Activated T-helper 17 cell treated with anti-CD3 and anti-CD28 coated beads, Interleukin-2, amount 50 U/mL, for 72 hours (primary cell): ENCODE measurements at places on chromosomes 2 and 18.

- peak; percentile 92 for ATAC-seq
Observed at GRCh38 chr18:49055754-49056172, 105.0 kb upstream of the SMAD7 start.

DNA sequence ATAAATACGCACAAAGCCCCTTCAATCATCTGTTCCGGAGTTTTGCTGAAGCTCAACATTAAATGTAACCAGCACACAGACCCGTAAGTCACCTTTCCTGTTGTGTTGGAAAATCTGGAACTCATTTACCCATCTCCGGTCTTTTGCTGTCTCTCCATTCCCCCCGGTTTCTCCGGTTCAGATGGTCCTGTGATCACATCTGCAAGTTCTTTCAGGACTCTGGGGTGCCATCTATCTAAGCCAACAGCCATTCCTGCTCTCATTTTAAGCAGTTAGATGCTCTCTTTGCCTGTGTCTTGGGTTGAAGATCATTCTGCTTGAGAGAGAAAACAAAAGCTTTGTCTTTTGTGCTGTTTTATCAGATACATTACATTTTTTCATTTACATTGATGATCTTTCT lies 91.7 kb upstream of the TGIF1 start:
- no peak for ATAC-seq

GRCh38 chr2:42172566-42172965 lies 3.4 kb downstream of the EML4 start:
- no peak for ATAC-seq

DNA sequence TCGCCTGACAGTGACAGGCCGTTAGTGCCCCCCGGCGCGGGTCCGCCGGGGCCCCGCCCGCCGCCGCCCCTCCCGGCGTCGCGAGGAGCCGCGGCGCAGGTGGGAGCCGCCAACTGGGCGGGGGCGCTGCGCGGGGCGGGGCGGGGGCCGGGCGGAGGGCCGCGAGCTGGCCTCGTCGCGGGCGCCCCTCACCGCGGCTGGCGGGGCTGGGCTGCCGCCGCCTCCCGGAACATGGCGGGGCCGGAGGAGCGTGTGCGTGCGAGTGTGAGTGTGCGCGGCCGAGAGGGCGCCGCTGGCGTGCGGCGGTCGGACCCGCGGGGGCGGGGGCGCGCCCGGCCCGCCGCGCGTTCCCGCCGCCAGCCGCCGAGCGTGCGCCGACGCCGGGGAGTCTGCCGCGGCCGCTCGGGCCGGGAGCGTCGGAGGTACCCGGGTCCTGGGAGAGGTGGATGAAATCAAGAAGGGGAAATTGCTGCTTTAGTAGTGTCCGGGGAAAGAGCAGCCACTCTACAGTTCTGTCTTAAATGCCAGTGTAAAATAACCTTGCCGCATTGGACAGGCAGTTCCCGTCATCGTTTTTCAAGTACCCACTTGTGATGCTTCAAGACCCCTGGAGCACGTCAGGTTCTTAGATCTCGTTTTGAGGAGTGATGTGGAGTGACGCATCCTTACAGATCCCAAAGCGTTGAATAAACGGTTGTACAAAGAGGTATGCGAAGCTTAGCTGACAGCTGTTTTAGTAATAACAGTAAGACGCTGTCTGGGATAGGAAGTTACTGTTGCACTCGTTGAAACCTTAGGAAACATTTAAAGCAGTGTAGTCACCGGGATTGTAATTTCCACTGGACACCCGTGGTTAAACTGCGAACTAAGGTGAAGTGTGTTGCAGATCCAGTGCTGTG lies 836 bp downstream of the ANKRD12 start:
- peak; percentile 46 for ATAC-seq

DNA sequence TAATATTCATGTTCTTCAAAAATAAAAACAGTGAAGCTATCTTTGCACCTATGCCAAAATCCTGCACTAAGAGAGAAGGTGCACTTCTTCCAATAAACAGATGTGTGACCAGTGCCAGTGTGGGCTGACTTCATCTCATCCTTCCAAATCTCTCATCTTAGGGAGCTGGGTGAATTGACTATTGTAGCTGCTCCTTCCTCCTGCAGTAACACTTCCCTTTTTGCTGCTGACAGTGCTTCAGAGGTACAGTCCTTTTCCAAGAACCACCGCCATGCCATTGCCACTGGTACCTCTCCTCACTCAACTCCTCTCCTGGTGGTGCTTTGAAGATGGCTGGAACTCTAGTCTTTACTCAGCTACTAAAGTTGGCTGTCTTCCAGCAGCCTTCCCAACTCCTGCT lies 42.1 kb upstream of the ARHGAP25 start:
- no peak for ATAC-seq

- ATAC-seq, result no peak
Observed at GRCh38 chr18:8424917-8425725, 184.1 kb upstream of the RAB12 start.

- ATAC-seq, result no peak
Observed at GRCh38 chr2:163775304-163775703, 39.5 kb upstream of the FIGN start.

DNA sequence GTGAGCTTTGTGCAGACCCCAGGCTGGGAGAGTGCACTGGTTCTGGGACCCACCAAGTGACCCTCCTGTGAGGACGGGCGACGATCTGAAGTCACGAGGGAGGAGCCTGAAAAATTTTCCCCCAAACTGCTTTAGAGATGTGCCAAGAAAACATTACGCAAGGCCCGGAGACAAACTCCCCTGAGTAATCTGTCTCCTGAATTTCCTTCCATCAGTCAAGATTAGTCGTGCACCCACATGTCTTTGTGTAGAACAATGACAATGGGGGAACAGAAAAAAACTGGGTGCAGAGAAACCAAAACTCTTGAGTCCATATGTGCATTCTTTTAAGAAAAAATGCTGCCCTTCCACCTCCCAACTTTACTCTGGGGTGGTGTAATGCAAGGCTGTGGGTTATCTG lies 12.6 kb upstream of the NCK2 start:
- ATAC-seq, result no peak

DNA sequence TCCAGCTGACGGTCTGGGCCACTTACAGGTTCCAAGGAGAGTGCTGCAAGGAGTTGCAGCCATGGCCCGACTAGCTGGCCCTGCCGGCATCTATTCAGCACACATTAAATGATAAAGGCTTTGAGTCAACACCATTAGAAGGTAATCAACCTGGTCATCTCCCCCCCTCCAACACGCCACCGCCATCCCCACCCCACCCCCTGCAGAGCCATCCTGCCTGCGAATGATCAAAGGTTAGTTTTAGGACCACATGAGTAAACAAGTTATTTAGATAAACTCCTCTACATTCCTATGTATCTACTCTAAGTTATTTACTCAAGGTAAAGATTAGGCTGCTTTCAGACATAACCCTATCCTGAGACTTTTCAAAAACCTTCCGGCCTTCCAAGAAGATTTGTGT lies 349.3 kb upstream of the SLC39A10 start:
- no peak for ATAC-seq

- peak; percentile 17 for ATAC-seq
Observed at GRCh38 chr2:221571025-221571550, 1.0 kb downstream of the EPHA4 start.

- no peak for ATAC-seq
Observed at GRCh38 chr2:200360364-200360763, 53.9 kb downstream of the SPATS2L start.

GRCh38 chr2:23436346-23437098 lies 51.5 kb downstream of the KLHL29 start:
- peak; percentile 99 for ATAC-seq
